ENCODE measurements at places on chromosomes 2 and 18.

DNA sequence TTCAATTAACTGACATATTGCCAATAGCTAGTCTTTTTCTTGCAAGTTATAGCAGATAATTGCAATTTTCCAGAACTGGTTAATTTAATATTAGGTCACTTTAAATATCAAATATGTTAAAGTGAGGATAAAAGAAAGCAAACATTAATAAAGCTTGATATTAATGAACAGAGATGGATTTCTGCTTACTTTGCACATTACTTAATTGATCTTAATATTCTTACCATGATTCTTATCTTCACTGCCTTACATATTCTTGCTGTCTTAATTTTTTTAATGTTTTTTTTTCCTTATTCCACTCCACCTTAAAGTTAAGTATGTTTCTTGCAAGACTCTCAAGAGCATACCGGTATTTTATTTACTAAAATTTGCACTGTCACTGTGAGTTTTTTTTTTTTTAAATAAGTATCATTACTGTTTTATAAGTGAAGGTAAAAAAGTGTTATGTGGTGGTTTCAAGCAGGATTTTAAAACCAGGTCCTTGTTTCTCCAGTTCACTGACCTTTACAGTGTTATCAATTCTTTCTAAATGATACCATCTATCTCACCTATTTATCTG is 33.9 kb downstream of the PPP3R1 start:
- DNase-seq, result no peak

DNA sequence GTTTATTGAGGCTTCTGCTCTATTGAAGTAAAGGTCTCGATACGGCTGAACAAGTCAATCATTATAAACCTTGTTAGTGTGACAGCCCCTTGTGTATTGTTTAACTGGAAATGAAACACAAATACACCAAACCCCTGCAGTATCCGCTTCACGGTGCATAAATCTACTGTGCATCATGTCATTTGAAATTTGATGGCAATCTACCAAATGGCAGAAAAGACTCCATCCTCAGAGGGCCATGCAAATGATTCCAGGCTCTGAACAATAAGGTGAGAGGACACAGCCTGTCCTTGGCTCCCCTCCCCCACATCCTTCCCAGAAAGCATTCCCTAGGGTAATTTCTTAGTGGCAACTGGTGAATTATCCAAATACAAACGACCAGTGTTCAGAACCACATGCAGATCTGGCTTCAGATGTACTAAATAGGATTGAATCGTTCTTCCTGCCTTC is 80.6 kb downstream of the ADCYAP1 start:
- no peak for DNase-seq

- no peak for DNase-seq
Measured at GRCh38 chr2:171160956-171161740, 455 bp upstream of the TLK1 start.

- DNase-seq, result no peak
Measured at GRCh38 chr2:119541476-119541875, 2.8 kb upstream of the CFAP221 start.

DNA sequence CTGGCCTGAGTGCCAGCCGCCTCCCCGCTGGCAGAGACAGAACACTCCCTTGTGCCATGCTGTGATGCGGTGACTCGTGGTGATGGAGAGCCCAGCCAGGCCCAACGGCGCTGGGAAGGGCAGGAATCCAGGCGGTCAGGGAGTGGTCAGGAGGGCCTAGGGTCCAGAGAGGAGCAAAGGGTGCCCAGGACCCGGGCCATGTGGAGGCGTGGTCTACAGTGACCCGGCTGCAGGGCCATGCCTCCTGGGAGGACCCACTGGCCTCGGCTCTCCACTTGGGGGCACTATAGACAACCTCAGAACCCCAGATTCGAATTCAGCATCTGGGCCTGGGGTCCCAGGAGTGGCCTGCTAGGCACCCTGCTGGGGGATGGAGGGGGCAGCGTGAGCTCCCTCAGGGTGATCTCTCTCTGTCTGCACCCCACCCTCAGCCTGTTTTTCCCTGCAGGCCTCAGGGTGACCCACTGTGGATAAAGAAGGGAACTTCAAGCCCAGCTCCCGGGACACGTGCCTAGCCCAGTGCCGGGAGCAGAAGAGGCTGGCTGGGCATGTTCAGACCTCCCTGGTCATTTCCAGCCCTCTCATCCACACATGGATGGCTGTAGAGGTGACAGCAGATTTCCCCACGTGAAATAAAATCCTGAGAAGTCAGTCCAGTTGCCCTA is 13.0 kb downstream of the AMER3 start:
- no peak for DNase-seq

- no peak for DNase-seq
Measured at GRCh38 chr2:234457421-234457820, 39.5 kb downstream of the ARL4C start.
